ENCODE measurements at places on chromosomes 1 and 21.

- no peak for DNase-seq
These were observed 66.2 kb downstream of the S1PR1 start for GRCh38 chr1:101302831-101303511.

- DNase-seq = no peak
These were observed 12.9 kb upstream of the CEP85 start for GRCh38 chr1:26221094-26221493.

DNA sequence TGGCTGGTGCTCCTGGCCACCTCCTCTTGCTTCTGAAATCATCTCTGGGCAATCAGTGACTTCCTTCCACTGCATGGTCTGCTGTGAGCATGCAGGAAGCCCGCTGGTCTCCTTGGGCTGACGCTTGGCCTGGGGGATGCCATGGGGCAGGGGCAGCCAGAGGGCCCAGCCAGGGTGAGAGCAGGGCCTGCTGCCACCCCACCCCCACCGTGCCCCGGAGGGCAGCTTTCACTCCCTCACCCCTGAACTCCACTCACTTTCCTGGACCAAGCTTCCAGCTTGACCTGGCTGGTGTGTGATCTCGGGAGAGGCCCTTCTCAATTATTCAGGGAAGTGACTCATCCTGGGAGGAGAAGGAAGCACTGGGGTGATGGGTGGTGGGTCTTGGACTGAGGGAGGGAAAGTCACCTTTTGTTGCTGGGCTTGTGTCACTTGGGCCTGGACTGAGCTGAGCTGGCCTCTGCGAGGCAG, 270.2 kb upstream of the CSF3R start:
- no peak for DNase-seq

- no peak for DNase-seq
These were observed 1041.3 kb upstream of the ADGRL4 start for GRCh38 chr1:80047791-80048190.

- DNase-seq = no peak
These were observed 206.0 kb downstream of the CENPF start for GRCh38 chr1:214808845-214809460.

DNA sequence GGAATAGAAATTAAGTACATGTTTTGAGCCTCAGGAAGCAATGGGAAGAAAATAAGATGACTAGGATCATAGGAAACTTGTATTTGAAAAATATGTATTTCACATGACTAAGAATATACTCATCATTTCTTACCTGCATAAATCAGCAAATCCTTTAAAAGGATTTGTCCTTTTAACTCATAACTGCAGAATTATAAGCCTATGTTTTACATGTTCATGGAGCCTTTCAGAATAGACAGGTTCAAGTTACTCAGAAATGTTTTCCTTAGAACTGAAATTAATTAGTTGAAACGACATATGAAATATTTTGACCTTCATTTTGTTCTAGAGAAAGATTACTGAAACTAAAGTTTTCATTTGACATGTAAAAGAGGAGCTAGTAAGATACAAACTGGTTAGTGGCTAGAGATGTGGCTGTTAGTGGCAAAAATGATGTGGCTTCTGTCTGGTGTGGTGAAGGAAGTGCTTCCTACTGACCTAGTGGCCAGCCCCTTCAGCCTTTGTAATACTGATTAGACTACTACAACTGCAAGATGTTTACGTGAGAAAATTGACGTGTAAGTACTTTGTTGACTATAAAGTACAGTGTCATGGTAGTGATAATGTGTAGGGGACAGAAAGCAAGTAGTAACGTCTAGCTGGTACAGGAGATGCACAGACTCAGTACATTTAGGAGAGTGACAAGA, 54.7 kb downstream of the PACC1 start:
- no peak for DNase-seq

DNA sequence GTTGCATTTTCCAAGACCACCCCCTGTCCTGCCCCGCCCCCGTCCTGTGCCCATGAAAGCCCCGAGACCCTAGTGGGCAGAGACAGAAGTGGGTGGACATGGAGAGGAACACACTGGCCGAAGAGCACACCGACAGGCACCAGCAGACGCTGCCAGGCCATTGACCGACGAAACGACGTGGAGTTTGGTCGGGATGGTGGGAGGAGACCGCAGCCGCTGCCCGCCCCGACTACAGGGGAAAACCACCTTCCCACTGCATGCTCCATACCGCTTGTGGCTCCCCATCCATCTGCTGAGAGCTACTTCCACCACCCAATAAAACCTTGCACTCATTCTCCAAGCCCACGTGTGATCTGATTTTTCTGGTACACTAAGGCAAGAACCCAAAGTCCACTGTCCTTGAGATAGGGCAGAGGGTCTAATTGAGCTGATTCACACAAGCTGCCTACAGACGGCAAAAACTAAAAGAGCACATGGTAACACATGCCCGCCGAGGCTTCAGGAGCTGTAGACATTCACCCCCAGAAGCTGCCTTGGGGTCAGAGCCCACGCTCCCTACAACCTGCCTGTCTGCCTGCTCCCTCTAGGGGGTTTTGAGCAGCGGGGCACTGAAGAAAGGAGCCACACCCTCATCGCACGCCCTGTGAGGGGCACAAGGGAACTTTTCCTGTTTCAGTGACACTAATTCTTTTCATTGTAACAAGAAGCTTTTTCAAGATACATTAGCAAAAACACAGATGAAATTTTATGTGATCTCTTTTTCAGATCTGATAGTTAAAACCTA, 81.2 kb upstream of the RAB3GAP2 start:
- DNase-seq = no peak

GRCh38 chr1:201636510-201636971, 97.6 kb downstream of the NAV1 start:
- DNase-seq = no peak

DNA sequence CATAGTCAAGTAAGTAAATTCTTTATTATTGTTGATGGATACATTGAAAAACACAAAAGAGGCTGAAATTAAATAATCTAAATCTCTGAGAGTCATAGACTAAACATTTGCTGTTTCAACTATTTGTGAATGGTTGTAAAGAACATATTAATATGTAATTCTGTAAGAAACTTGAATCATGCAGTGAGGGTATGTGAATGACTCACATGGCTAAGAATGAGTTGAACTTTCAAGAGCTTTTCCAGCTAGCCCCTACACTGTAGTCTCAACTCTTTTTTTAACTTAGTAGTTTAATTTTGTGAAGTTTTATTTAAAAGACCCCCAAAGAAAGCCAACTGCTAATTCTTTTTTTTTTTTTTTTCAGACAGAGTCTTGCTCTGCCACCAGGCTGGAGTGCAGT, 588.1 kb downstream of the DPYD start:
- no peak for DNase-seq

GRCh38 chr21:36698385-36698980, 432 bp upstream of the SIM2 start:
- DNase-seq = no peak

GRCh38 chr1:97508653-97509218, 412.1 kb downstream of the DPYD start:
- no peak for DNase-seq

DNA sequence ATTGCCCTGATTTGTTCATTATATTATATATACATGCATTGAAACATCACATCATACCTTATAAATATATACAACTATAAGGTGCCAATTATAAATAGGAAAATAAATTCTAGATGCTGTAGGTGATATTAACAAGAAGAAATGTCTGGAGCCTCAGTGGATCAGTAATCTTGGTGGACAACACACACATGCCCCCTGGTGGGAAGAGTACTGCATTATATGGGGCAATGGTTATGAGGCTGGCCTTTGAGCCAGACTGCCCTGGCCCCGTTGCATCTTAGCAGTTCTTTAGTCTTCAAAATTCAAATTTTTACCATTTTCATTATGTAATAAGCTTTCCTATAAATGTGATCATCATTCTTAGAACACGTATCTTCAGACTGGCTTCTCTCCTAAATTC, 335.0 kb upstream of the GREM2 start:
- DNase-seq = no peak

GRCh38 chr1:206792939-206793607, 20.8 kb upstream of the IL10 start:
- DNase-seq = peak; percentile 20

GRCh38 chr1:201859424-201859823, 29.3 kb upstream of the SHISA4 start:
- no peak for DNase-seq

DNA sequence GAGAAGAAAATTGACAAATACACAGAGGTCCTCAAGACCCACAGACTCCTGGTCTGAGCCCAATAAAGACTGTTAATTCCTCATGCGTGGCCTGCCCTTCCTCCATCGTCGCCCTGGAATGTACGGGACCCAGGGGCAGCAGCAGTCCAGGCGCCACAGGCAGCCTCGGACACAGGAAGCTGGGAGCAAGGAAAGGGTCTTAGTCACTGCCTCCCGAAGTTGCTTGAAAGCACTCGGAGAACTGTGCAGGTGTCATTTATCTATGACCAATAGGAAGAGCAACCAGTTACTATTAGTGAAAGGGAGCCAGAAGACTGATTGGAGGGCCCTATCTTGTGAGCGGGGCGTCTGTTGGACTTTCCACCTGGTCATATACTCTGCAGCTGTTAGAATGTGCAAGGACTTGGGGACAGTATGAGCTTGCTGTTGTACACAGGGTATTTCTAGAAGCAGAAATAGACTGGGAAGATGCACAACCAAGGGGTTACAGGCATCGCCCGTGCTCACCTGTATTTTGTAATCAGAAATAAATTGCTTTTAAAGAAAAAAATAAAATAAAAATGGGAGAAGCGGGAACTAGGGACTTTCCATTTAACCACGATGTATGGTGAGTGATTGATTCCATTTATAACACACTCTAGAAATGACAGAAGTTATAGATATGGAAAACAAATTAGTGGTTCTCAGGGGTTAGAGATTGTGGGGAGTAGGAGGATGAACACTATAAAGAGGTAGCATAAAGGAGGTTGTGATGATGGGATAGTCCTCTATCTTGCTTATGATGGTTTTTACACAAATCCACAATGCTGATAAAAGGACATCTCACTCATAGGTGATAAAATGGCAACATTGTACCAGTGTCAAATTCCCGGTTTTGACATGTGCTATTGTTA, 244.7 kb downstream of the MRPL39 start:
- DNase-seq = no peak

DNA sequence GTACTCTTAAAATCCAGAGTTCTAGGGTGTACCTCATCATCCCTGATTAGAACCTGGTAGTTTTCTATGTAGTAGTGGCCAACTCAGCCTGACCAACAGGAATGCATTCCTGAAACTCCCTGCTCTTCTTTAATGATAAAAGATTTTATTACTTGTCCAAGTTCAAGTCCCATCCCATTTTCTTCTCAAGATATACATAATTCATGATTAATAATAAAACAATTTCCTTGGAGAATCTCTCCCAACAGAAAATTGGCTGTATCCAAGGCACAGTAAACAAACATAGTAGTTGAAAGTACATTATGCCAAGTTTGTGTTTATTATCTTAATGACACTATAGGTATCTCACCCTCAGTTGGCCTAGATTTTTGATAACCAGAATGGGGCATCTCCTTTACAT, 714.1 kb upstream of the ADAMTS5 start:
- DNase-seq = no peak

GRCh38 chr1:3869751-3870301, 12.6 kb downstream of the DFFB start:
- no peak for DNase-seq

- no peak for DNase-seq
These were observed 51.1 kb downstream of the MORN1 start for GRCh38 chr1:2340086-2340917.

- DNase-seq = no peak
These were observed 142.4 kb downstream of the AK5 start for GRCh38 chr1:77424236-77424635.

GRCh38 chr1:39184354-39184818, 20.1 kb upstream of the MACF1 start:
- DNase-seq = no peak

DNA sequence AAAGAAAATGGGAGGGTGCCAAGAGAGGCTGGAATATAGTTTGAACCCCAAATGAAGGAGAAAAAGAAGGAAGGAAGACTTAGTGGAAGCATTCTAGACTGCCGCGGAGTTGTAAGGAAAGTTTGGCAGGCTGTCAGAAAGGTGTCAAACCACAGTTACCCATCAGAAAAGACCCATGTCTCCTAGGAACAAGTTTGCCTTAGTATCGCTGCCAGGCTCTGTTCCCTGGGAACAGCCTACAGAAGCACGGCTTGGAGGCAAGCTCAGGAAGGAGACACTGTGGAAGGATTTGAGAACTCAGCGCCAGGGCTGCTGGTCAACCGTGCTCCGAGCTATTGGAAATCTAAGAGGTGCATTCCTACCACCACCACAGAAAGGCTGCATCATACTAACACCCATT, 197.4 kb downstream of the RRAGC start:
- DNase-seq = no peak

GRCh38 chr1:12052008-12052573, 11.0 kb upstream of the TNFRSF8 start:
- DNase-seq = peak; percentile 27

DNA sequence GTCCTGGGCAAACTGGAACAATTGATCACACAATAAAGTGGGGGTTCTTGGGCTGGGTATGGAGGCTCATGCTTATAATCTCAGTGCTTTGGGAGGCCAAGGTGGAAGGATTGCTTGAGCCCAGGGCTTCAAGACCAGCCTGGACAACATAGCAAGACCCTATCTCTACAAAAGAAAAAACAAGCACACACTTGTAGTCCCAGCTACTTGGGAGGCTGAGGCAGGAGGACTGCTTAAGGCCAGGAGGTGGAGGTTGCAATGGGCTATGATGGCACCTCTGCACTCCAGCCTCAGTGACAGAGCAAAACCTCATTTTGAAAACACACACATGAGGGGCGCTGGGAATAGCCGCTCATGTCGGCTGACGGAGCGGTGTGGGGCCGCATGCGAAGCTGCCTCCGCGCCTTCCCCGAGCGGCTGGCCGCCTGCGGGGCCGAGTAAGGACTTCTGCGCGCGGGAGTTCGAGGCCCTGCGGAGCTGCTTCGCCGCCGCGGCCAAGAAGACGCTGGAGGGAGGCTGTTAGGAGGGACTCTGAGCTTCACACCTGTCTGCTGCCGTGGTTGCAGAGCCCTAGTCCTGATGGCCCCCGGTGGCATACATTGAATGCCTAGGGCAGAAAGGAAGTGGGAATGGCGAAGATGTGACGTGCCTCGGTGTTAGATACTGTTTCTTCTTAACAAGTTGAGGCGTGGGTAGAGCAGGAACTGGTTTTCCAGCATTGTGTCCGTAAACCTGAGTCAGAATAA, 59.5 kb downstream of the ACBD3 start:
- DNase-seq = no peak

DNA sequence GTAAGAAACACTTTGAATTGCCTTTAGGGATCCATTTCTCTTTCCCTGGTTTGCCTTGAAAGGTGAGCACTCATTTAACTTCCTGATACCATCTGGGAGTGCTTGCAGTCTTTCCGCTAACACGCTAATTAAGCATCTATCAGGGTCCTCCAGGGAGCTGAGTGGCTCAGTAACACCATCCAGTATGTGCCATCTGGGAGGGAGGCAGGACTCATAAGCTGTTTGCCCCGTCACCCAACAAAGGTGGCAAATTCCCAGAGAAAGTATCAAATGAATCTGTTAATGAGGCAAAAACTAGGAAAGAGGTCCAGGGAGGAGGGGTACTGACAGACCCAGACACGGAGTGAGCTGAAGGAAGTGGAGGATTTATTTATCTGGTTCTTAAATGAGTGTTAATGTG, 430.9 kb downstream of the HLX start:
- no peak for DNase-seq

GRCh38 chr1:1124786-1125642, 9.1 kb upstream of the C1orf159 start:
- no peak for DNase-seq

- no peak for DNase-seq
These were observed 106.3 kb downstream of the COL11A1 start for GRCh38 chr1:103002005-103002404.

Measured in GOT3 (cell line).